ENCODE measurements at places on chromosomes 7 and 10.

DNA sequence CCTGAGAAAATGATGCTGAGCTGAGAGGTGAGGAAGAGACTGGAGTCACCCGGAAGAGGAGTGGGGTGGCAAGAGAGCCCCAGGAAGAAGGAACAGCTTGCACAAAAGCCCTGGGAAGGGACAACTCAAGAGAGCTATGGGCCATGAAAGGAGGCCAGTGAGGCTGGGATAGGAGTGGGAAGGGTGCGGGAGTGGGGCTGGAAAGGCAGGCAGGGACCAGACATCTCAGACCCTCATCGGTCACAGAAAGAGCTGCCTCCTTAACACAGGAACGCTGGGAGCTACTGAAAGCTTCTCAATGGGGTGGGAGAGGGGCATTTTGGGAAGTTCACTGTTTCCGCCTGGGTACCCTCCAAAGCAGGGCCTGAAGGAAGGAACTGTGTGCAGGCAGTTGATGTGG, 122.0 kb upstream of the UNC5B start:
- no peak for DNase-seq

GRCh38 chr7:117946151-117946633, 73.0 kb upstream of the CTTNBP2 start:
- DNase-seq: no peak

DNA sequence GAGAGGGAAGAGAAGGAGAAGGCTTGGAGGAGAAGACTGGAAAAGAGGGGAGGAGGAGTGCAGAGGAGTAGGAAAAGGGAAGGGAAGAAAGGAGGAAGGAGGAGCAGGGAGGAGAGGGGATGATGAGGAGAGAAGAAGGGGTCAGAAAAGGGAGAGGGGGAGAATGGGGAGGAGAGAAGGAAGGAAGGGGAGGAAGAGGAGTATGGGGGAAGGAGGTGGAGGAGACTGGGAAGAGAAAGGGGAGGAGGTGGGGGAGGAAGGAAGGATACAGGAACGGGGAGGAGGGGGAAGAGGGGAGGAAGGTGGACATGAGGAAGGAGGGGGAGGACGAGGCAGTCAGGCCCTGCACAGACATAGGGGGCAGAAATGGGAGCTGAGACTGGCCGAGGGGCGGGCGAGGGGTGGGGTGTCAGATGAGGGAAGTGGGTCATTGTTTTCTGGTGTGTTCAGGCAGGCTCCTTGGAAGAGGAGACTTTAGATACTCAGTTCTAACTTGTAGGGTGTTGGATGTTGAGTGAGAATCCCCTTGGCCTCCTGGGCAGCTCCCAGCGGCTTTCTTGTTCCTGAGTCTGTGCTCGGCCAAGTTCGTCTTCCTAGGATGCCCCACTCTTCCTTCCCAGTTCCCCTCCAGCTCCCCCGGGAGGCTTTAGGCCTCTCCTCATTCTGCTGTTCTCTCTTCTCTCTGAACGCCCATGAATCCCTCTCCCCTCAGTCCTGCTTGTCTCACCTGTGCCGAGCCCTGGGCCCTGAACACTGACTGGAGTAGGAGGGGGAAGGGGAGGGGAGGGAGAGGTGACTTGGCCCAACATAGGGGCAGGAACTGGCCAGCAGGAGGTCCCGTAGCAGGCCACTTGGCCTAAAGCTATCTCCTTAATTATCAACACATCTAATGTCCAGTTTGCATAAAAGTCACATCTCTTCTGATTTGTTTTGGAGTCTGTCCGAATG, 12.8 kb upstream of the CRHR2 start:
- DNase-seq: no peak

DNA sequence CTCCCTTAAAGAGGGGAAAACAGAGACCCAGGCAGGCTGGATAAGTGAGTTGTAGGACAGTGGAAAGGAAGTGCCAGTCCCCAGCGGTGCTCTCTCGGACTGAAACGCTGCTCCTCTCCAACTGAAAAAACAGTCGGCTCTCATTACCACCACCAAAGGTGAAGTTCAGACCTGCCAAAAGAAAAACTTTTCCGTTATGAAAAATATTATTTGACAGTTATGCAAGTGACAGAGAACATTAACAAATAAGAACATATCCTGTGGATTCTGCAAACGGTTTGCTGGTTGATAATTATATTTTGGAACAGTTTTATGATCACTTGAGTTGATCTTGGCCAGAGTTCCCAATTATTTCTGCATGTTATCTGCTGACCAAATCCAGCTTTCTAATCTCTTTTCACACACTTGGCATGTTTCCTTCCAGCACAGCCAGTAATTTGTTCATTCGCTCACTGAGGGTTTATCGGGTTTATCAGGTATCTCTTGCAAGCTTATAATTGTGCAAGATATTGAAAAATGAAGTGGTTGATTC, 82.6 kb downstream of the PTPRE start:
- no peak for DNase-seq

DNA sequence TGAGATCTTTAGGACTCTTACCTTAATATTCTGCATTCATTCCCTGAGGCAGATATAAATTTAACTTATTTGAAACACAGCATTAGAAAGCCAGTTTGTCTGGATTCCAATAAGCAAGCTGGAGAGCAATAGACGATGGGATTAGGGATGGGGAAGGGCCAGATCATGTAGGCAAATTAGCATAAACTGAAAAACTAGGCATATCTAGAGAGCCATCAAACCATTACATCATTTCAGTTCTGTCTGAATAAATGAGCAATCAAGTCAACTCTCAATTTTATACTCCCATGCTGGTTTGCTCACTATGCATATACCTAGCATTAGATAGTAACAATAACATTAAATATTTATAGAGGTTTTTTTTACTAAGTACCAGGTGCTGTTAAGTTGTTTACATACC, 583.6 kb upstream of the LRRN3 start:
- no peak for DNase-seq

DNA sequence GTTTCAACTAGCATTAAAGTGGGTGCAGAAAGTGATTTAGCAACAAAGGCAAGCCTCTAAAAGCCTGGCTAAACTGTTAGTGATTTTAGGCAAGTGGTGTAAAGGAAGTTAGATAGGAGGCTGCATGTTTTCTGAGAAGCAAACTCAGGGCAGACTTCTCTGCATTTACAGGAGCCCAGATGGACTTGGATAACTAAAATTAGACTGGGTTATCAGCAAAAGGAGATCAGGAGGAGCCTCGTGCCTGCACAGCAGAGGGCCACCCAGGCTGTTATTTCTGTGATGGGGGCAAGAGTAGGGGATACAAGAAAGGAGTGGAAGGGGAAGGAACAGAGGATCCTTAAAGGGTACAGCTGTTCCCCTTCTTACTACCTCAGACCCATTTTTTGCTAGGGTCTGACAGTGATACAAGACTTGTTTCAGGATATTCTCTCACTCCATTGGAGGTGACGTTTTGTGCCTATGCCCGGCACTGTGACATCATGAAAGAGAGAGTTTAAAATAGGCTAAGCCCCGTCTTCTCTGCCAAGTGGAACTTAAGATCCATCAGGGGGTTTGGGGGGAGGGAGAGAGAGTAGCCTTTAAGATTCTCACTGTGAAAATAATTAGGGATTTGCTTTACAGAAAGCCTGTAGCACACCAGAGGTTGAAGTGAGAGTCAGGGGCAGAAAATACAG, 49.6 kb upstream of the PDCD4 start:
- no peak for DNase-seq

DNA sequence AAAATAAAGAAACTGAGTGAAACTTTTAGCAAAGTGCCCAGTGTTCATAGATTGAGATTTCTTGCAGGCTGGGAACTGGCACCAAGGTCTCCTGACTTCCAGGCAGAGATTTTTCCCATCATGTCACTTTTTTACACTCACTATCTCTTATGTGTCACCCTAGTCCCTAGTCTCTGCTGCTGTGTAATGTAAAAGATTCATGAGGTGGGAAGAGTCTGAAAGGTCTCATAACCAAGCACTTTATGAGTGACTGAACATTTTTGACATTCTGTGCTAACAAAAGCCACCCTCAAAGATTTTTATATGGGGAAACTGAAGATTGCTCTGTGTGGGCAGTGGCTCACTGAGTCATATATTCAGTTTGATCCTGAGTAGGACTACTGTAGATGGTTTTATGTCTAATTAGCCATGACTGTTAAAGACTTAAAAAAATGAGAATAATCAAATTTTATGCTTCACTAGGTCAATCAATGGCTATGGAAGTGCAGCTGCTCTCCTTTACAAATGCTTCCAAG, 900.3 kb upstream of the SORCS1 start:
- DNase-seq: no peak

DNA sequence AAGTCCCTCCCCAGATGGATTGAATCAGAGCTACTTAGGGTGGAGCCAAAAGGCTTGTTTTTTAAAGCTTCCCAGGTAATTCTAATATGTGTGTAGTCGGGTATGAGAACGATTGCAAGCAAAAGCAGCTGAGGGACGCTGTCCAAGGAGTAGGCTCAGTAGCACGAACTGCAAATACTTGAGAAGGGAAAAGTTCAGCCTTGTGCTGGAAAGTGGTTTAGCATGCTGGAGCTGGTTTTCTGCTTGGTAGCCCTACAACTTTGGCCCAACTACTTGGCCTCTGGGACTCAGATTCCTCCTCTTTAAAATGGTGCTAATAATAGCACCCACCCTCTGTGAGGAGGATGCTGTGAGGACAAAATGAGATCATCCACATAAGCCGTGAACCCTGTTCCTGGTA, 76.2 kb downstream of the AHR start:
- DNase-seq: no peak

GRCh38 chr7:2247141-2247995, 5.3 kb downstream of the NUDT1 start:
- no peak for DNase-seq

- no peak for DNase-seq
Observed at GRCh38 chr7:148245381-148245780, 345.2 kb upstream of the C7orf33 start.

DNA sequence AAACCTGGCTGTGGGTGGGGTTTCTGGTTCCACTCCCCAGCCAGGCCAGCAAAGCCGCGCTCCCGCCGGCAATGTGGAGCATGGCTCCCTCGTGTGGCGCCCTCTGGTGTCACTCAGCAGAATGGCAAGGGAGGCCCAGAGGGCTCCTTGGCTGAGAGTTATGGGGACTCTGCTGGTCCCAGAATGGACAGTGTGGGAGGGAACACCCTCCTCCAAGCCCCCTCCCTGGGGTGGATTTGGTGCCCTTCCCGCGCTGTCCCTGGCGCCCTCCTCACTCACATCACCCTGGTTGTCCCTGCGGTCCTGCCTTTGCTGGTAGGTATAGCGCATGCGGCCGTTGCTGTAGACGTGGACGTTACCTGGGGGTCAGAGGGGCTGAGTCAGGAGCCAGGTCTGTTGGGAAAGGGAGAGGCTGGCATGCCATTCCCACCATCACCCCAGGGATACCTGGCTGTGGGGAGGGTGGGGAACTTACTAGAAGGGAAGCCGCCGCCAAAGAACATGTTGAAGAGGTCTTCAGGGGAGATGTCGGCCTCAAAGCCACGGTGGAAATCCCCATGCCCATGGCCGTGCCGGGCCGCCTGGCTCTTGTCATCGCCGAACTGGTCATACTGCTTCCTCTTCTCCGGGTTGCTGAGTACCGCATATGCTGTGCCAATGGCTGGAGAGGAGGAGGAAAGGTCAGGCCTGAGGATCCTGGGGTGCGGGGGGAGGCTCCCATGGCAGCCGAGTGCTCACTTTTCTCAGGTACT, 14.0 kb downstream of the DNAJB12 start:
- peak; percentile 57 for DNase-seq

GRCh38 chr10:16673443-16673842, 143.8 kb downstream of the RSU1 start:
- DNase-seq: no peak

DNA sequence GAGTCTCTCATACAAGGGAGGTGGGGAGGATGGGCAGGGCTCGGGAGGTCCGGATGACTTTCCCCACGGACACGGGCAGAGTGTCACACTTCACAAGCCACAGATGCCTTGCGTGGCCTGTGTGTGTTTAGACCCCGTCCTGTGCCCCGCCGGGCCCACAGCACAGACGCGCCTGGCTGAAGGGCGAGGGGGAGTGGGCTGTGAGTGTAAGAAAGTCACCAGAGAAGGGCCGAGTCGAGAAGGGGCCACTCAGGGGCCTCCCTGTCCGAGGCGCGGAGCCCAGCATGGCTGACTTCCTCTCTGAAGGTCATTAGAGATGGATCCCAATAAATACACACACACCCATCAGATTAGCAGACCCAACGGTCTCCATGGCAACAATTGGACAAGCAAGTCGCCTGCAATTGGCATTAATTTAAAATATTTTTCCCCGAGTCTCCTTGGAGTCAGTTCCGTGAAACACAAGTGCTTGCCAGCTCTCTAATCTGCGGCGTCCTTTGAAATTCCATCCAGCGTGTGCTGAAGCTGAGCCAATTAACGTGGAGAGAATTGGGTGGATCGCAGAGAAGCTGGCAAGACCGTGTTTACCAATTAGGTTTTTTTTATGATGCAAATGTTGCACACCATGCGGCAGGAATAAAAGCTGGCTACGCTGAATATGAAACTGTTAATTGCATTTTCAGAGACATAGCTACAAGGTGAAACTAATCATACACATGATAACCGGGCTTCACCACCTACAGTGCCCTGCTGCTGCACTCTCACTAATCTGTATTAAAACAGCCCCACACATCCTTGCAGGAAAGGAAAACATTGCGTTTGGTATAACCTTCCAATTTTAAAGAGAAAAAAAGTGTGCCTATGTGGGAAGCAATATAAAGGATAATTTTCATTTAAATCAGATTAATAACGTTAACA, 571.2 kb downstream of the PTPRN2 start:
- no peak for DNase-seq

- no peak for DNase-seq
Observed at GRCh38 chr10:63716016-63716580, 194.9 kb downstream of the REEP3 start.

DNA sequence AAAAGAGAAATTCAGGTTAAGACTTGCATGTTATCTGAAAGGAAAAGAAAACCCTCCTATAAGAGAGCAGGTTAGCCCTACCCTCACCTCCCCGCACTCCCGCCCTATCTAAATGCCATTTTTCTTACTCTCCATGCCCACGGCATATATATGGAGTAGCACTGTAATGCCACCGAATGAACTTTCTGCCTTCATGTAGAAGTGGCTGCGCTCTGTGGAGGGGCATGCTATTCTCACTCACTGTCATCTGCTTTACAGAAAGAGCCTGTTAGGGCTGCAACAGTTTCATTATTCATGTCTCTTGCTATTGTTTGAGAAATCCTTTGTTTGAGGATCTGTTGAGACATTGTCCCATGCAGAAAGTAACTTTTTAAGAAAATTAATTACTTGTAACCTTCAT, 1190.6 kb downstream of the SORCS1 start:
- no peak for DNase-seq

DNA sequence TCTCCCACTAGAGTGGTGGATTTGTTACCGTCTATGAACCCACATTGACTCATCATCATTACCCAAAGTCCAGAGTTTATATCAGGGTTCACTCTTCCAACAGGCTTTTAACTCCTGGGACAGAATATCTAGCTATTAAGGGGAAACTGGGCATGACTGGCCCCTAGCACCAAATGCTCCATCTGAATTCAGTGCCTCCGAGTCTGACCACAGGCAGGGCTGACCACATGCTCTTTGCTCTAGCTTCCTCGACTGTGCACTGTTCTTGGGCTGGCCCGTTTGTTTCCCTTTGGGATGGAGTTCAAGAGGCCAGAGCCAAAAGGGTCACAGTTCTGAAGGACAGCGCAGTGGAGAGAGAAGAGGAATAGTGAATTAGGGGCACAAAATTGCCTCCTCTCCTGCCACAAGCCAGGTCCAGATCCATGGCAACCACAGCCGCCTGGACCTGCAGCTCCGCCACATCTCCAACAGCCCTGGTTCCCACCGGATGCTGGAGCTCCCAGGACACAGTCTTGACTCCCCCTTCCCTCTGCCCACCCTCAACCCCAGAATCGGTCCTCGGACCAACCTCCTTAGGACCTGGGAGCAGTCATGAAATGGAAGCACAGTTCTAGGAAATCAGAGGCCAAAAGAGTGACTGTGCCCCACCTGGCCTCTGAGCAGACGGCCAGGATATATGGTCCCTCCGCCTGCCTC, 16.2 kb downstream of the CAMK2G start:
- DNase-seq: no peak
